Stimulated activated CD8-positive, alpha-beta memory T cell treated with anti-CD3 and anti-CD28 coated beads, Interleukin-12 subunit alpha, Interleukin-12 subunit beta, amount 100 ng/mL, for 1 hour (primary cell): ENCODE measurements at places on chromosomes 12 and 14.

GRCh38 chr12:7369274-7369729 is 65.4 kb downstream of the ACSM4 start:
- DNase-seq: no peak

- no peak for DNase-seq
Observed at GRCh38 chr12:93601591-93601990, 29.1 kb downstream of the SOCS2 start.

- no peak for DNase-seq
Observed at GRCh38 chr12:30622509-30622908, 73.2 kb downstream of the IPO8 start.

DNA sequence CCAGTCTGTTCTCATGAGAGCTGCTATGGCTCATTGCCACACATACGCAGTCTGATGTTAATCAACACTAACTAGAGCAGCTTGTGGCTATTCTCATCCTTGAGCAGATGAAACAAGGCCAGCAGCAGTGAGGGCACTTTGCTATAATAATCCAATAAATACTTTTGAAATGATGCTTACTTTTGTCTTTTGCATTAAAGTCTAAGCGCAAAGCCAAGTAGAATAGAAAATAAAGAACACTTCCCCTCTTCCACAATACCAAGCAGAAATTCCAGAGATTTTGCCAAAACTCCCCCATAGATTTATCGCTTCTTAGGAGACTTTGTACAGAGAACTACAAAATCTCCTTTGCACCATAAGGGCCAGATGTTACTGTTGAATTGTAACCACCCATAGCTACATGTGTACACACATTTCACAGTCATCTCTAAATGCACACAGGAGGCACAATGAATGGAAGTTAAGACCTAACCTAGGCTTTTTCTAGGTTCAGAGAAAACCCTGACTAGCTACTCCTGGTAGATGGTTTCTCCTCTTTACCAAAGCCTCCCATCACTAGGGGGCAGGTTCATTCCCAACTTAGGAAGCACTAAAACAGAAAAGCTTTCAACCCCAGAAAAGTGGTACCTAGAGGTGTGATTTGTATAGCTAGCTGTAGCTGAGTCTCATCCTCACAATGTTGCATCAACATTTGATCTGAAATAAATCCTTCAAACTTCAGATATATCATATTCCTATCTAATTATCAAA is 119.3 kb downstream of the HMGA2 start:
- no peak for DNase-seq

DNA sequence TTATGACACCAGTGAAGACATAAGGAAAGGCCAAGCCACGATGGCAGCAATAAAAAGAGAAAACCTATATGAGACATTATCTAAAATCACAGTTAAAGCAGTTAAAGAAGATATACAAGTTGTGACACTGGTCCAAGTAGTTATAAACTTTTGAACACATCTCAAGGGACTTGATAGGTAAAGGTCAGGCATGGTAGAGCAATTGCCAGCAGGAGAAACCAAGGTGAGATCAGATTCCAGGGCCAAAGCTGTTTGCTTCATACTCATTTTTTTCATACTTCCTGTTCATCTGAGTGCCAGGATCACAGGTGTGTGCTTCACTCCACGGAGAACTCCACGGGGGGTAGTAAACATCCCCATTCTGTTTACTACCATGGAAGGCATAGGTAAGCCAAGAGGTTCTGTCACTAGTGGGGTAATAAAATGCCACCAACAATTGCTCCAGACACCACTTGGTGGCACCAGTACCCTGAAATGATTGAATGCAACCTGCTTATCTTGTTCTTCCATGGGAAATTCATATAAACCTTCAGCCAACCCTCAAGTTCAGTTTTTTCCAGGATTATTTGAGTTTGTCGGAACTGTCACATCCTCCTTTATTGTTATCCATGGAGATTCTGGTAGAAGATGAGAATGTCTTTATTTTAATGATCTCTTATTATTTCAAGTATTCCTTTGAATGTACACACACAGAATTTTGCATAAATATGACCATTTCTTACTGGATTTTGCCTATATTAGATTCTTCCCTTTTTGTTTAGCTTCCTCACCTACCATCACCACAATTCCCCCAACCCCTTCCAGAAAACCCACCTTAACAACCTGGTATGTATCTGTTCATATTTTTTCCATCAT is 59.2 kb upstream of the TSPAN8 start:
- no peak for DNase-seq

- DNase-seq: no peak
Observed at GRCh38 chr12:14213542-14213941, 151.9 kb upstream of the ATF7IP start.
